Activated CD4-positive, alpha-beta T cell treated with anti-CD3 and anti-CD28 coated beads, Interleukin-2, amount 50 U/mL, for 4 hours (primary cell): ENCODE measurements at places on chromosomes 1 and 21.
A peak's percentile ranks its signal among the peaks of the same experiment; 100 is the strongest.

DNA sequence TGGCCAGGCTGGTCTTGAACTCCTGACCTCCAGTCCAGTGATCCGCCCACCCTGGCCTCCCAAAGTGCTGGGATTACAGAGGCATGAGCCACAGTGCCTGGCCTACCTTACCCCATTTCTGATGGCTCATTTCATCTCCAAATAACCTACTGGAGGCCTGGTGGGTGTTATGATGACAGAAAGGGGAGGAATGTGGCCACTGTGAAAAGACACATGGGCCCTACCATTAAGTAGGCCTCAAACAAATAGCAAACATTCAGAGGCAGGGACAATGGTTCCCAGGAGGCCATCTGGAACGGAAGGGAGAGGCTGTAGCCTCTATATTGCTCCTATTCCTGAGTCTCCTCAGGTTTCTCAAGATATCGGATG is 932 bp upstream of the FCRLA start:
- DNase-seq: no peak

DNA sequence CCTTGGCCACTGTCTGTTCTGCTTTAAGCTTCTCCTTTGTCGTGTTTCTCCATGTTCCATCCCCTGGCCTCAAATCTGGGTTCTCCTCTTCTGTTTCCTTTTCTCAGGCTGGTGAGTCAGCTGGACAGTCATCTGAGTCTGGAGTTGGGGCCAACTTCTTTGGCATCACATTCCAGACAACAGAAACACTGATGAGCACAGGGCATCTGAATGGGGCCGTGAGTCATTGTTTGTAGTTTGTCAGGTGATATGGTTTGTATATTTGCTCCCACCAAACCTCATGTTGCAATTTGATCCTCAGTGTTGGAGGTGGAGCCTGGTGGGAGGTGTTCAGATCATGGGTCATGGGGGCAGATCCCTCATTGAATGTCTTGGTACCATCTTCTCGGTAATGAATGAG is 14.3 kb upstream of the OLIG2 start:
- DNase-seq: no peak

- DNase-seq: no peak
Observed at GRCh38 chr21:39111931-39112550, 71.2 kb downstream of the PSMG1 start.

GRCh38 chr21:45991606-45992300 is 10.2 kb downstream of the COL6A1 start:
- no peak for DNase-seq

DNA sequence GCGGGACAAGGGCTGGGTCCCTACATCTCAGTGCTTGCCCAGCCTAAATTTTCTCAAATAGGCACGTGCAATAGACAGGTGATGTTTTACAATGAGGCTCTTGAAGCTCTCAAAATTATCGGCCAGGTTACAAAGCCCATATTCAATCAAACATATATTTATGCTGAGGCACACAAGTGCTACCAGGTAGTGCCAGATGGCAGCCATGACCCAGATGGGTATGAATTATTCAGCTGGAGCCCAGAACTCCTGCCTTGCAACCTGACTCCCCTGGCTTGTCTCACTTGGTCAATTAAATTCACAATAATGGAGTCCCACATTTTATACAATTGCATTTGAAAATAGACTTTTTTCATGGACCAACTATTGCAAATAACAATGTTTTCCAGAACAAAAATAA is 12.3 kb upstream of the ADAM30 start:
- no peak for DNase-seq

DNA sequence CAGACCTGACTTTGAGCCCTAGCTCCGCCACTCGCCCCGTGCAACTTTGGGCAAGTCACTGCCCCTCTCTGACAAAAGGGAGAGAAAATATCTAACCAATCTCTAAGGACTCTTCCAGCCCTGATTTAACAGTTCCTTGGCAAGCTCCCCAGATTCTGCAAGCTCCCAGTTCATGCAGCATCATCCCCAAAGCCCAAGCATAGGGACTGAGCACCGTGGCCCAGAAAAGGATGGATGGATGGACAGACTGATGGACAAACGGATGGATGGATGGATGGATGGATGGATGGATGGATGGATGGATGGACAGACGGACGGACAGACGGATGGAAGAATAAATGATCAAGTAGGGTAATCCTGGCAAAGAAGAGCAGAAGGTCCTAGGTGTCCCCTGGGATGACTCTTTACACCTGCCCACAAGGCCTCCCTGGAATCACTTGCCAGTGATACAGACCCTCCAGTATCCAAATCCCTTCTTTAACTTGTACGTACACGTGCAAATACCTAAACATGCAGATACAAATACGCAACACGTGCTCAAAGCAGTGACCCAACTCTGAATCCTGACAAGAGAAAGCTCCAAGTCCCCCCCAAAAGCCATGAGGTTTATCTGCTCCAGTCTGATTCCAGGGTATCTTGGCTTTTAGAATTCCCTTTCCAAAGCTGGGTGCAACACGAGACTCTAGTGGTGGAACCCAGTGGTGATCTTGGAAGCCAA is 16.0 kb downstream of the IFFO2 start:
- DNase-seq: no peak

- DNase-seq: no peak
Observed at GRCh38 chr21:16420031-16420724, 690.4 kb downstream of the USP25 start.

DNA sequence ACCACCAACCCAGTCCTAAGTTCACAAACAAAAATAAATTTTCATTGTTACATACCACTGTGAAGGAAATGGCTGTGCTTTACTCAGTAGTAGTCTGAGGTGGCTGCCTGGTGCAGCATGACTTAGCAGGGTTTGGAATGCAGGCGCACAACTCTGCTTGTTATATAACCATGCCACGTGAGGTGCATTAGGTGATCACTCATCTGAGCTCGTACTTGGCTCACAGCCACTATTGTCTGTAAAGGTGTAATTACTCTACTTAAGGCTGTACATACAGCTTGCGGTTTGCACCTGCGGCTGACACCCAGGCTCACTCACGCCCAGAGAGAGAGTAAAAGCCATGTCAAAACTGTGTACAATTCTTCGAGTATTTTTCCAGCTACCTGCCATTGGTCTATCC is 599.4 kb downstream of the LTN1 start:
- no peak for DNase-seq

GRCh38 chr1:198939286-198939685 is 300.4 kb downstream of the PTPRC start:
- DNase-seq: no peak

- no peak for DNase-seq
Observed at GRCh38 chr1:30860320-30860652, 48.3 kb downstream of the SDC3 start.

- no peak for DNase-seq
Observed at GRCh38 chr1:228366866-228367741, 39.5 kb downstream of the TRIM11 start.

DNA sequence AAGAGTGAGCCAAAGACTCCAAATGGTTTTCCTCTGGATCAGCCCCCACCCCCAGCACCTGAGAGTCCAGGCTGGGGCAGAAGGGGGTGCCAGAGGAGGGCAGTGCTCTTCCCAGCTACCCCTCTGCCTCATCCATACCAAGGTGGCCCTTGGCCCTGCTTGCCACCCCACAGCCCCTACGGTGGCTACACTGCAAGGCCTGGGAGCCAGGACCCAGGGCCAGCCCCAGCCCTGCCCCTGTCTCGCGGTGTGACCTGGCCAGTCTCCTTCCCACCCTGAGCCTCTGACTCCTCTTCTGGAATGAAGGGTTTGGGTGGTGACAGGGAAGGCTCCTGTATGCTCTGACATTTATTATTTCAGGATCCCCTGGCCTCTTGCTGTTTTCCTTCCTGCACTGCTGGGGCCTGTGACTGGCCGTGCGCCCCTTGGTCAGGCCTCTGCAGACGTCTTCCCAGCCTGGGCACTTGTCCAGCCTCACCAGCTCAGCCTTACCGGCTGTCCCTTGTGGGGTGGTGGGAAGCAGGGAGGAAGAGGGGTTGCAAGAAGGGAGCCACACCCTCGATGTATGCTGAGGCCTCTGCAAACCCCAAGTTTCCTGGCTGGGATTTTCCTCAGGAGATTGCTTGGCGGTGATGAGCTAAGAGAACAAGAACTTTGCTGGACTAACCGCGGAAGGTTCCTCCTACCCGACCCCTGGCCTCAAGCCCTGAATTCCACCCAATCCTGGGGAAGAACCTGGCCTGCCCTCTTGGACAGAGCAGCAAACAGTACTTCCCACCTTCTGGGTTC is 13.5 kb downstream of the ASAP3 start:
- DNase-seq: no peak

DNA sequence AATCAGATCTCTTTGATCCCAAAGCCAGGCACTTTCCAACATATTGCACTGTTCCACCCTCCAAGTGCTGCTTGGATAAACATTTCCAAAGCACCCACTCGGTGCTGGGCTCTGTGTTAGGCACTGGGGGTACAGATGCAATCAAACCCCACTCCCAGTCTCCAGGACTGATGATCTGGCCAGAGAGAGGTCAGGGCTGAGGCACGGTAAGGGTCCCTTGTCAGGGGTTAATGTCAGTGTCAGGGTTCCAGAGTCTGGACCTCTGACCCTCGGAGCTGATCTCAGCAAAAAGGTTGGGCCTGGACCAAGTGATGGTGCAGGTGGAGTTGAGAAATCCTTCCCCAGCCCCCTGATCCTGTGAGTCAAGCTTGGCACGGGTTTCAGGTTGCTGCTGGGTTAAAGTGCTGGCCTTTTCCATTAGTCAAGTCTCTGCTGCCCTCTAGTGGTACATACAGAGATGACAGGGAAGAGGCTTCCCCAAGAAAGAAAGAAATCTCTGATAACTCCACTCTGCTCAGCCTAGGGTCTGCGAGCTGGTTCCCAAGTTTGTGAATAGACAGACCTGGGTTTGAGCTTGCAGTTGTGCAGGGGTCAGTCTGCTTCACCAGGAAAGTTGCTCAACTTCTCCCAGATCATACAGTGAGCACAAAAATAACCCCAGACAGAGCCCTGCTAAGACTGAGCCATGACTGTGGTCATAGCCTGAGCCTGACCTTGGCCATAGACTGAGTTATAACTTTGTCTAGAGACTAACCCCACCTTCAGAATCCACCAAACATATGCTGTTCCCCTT is 74.6 kb downstream of the DMRTA2 start:
- no peak for DNase-seq

- DNase-seq: no peak
Observed at GRCh38 chr1:187626056-187626455, 797.3 kb downstream of the PLA2G4A start.

DNA sequence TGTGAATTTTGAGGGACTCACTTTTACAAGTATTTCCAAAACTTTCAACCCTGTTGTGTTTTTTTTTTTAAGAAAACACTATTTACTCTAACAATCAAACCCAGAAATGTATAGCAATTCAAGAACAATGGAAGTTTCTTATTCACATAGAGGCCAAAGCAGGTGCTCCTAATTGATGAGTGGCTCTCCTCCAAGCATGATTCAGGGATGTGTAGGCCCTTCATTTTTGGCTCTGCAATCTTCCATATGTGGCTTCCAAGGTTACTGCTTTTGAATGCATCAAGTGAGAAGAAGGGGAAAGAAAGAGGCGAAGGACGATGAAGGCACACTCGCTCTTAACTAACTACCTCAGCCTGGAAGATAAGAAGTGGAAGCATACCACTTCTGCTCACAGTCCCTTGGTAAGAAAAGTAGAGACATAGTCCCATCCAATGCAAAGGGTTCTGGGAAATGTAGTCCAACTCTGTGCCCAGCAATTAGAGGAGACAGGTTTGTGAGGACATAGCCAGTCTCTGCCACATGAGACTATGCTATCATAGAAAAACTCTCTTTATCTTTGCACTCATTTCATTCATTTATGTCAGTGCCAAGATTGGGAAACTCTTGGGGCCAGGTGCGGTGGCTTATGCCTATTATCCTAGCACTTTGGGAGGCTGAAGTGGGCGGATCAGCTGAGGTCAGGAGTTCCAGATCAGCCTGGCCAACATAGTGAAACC is 46.0 kb downstream of the OPTC start:
- DNase-seq: no peak

DNA sequence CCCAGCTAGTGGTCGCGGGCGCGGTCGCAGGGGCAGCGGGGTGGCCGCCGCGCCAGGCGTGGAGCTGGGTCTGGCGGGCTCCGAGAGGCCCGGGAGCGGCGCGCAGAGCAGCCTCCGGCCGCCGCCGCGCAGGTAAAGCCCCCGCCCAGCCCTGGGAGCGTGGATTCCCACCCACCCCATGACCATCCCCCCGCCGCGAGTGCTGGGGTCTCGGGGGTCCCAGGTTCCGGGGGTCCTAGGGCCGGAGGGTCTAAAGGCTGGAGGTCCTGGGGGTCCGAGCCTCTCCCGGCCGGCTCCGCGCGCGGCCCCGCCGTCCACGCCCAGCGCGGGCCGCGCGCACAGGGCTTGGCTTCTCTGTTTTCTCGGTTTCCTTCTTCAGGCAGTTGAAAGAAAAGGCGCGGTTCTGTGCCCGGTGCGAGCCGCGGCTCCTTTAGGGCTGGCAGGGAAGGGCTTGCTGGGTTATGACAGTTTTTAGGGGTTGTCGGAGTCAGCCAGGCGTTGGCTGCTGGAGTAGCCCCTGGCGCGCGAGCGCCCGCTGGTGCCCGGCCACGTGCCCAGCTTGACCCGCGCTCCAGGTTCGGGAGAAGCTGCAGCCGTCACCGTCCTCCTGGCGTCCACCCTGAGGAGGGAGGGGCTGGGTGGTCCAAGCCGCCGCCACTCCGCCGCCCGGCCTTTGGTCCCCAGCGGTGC is 359 bp downstream of the LRRC3 start:
- peak; percentile 11 for DNase-seq

DNA sequence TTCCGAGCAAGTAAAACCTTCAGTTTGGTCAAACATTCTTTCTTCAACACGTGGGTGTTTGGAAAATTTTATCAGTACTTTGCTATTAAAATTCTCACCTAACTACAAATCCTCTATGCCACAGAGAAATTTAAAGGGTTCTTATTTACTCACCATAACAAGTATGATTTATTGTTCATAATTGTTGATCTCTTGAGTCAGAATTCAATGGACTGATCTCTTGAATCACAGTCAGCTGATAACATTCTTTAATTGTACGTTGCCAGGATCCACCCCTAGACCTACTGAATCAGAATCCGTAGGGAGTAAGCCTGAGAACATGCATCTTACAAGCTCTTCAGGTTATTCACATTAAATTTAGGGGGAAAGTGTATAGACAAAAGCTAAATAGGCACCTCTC is 51.2 kb downstream of the DIPK1A start:
- no peak for DNase-seq

DNA sequence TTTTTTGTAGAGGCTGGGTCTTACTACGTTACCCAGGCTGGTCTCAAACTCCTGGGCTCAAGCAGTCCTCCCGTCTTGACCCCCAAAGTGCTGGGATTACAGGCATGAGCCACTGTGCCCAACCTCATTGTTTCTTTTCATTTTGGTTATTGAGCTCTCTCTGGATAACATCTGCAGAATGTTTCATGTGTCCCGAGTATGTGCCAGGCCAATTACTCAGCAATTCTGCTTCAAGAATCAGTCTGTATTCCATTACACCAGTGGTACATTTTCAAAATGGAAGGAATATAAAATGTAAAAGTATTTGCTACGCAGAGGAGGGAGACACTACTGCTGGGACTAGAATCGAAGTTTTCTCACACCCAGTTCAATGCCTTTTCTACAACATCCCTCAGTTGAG is 1.7 kb upstream of the ELOA start:
- DNase-seq: no peak
